ENCODE measurements at places on chromosomes 13 and 19.

- no peak for DNase-seq
These were observed 52.8 kb downstream of the RUBCNL start for GRCh38 chr13:46334035-46334822.

DNA sequence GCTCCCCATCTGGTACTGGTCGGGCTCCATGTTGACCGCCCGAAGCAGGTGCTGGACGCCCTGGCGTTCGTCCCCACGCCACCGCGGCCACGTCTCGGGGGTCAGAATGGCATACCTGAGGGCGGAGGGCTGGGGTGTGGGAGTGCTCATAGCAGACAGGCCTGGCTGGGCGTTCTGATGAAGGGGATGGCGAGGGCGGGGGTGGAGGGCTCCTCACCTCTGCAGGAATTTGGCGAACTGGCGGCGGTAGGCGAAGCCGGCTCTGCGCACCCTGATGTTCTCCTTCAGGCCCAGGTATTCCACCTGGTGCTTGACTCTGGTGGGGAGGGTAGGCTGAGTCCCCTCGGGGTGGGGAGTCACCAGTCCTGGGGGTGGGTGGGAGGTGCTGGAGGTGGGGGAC is 22.3 kb upstream of the ZNF414 start:
- DNase-seq: no peak

DNA sequence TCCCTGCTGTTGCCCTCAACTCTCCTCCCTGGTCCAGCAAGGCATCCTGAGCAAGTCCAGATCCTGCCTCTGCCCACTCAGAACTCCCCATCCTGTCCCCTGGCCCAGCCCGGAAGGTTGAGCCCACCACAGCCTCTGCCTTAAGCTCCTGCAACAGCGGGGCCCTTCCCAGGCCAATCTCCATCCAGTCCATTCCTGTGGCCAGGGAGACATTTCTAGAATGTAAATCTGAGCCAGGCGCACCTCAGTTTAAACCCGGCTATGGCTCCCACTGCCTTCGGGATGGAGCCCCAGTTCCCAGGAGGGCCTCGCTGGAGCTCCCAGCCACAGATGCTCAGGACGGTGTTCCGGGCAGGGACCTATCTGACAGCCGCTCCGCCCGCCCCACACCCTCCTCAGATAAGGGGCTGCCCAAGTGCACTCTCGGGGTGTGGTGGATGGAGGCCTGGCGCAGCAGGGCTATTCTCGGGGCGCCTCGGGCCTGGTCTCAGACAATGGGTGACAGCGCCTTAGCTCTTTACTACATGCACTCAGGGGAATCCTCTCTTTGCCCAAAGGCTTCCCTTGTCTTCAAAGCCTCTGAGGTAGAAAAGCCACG is 5.3 kb downstream of the TRAPPC6A start:
- DNase-seq: no peak

DNA sequence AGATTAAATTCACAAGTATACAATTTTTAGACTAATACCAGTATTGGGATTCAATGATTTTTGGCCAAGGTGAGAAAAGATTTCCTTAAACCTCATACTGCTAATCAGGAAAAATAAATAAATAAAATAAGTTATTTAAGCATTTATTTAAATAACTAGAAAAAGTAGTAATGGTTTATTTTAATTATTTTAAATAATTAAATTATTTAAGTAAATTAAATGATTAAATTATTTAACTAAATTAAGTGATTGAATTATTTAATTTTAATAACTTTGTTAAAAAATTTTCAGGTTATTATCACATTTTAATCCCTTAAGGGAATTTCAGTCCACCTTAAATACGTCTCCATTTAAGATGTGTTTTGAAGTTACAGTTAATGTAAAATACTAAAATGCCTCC is 1831.5 kb upstream of the MIR17HG start:
- DNase-seq: no peak

DNA sequence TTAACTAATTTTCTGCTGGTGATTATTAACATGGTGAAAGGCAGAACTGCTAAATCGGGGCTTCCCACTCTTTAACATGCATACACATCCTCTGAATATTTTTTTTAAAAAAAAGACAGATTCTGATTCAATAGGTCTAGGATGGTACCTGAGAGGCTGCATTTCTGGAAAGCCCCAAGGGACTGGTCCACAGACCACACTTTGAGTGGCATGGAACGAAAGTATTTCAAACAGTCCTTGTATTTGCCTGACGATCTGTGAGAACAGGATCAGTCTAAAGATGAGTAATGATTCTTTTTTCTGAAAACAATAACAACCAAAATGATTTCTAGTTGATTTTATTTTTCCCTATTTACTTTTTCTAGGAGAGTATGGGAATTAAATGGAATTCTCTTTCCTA is 16.7 kb upstream of the SPART start:
- no peak for DNase-seq
